Stimulated activated CD4-positive, alpha-beta T cell treated with anti-CD3 and anti-CD28 coated beads, Interleukin-1b, Interleukin-23, amount 100 ng/mL, for 1 hour (primary cell): ENCODE measurements at places on chromosomes 5 and 9.

- DNase-seq, result no peak
Observed at GRCh38 chr5:142245786-142246185, 79.0 kb downstream of the SPRY4 start.

GRCh38 chr5:78765756-78766411 lies 117.3 kb upstream of the LHFPL2 start:
- DNase-seq, result no peak

DNA sequence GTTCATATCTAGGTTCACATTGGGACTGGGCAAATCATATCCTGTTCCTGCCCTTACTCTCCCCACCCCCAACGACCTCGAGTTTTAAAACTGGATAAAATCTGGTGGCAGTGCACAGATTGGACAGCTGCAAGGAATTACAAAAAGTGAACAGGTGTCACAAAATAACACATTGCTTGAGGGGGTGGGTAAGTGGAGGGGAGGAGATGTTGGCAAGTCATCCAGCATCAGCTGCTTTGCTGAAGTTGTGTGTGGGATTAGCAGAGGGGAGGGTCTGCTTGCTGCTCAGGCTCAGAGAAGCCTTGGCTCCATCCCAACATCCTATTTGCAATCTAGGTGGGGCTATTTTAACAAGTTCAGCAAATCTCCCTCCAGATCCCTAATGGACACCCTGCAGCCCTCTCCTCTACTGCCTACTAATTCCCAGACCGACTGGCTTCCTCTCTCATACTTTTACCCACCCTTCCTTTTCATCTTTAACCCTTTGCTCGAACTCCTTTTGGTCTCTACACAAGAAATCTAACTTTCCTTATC lies 39.8 kb upstream of the SLC24A2 start:
- no peak for DNase-seq

DNA sequence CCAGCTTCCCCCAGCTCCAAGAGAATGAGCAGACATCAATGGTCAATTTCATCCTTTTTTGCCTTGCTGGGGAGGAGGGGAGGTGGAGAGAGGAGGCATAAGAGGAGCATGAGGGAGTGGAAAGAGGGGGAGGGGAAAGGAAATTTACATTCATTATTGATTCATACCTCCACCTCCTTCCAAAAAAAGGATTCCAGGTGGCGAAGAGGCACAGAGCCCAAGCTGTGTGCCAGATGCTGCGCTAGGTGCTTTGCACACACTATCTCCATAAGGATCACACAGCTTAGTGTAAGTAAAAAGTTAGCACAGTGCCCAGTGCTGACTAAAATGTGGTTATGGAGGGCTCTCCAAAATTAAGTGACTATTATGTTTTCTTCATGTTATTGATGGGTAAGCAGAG lies 11.0 kb downstream of the ASTN2 start:
- no peak for DNase-seq
